Non-pigmented ciliary epithelial cell (primary cell): ENCODE measurements at places on chromosomes 12 and 14.
A peak's percentile ranks its signal among the peaks of the same experiment; 100 is the strongest.

DNA sequence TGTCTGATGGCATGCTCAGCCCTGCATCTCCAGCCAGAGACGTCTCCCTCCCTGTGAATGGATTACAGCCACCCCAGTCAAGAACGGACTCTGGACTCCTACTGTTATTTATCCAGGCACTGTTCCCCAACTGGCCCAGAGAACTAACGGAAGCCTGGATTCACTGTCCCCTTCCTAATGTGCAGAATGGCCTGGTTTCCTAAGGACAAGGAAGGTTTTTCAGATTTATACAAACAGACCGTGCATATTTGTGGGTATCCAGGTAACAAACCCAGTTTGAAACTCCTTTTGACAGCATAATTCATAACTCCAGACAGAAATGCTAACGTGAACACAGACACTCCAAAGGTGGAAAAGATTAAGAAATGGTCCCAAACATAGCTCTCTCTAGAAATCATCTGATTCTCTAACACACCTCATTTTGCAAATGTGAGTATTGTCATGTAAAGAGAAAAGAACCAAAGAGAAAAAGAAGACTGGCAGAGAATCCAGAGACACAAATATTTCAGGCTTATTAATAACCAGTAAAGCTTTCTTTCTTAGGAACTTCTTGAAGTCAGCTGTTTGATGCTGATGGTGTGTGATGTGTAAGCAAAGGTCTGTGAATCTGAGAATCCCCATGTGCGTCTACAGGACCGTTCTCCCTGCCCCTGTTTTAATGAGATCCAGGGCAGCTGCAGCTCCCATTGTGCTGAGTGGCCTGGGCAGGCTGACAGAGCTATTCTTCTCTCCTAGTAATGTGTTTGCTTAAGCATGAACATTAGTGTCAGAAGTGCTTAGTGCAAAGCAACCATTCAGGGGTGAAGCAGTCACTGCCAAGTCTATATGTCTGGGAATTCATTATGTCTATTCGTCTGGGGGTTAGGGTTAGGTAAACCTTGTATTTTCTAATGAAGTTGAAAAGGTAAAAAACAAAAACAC is 86.8 kb upstream of the HIF1A start:
- DNase-seq: no peak

- no peak for DNase-seq
These were observed 165.0 kb downstream of the RGS6 start for GRCh38 chr14:72097173-72097783.

DNA sequence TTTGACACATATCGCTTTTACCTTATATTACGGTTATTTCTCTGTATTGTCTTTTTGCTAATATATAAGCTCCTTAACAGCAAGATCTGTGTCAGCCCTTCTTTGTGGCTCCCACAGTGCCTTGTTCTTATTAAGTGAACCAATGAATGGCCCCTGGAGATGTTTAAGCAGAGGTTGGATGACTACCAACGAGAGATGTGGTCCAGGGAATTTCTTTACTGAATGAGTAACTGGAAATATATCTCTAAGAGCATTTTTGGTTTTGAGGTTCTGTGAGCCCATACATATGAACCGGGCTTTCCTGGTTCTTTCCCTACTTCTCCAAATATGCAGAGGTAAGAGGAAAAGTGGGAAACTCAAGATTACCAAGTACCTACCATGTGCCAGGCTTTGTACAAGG is 23.5 kb downstream of the CALCOCO1 start:
- no peak for DNase-seq

DNA sequence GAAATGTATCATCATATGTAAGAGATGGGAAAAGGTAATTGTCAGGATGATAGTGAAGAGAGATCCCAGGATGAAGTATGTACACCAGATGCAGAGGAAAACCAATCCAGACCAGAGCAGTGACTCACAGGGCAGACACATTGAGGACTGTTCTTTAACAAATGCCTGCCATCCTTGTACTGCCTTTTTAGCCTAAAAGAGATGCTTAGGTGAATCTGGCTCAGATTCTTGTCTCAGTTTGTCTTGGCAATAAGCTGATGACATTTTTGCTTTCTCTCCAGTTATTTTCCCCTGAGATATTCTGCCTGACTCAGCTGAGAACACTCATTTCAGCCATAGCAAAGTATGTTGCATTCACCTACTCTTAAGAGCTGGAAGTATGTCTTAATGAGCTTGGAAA is 405.3 kb upstream of the USP15 start:
- no peak for DNase-seq

DNA sequence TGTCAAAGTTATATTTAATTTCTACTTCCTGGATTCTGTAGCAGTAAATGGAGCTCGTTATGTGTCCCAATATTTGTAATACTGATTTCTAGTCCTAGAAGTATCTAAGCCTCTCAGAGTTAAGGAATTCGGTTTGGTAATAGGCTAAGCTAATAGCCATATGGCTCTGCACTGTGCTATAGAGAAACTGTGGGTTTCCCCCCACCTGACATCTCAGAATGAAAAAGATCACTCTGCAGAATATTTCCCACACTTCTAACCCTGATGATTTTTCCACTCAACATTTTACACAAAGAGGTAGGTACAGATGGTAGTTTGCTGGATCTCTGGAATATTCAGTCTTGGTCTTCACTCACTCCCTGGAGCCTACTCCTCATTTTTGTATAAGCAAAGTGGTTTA is 71.2 kb downstream of the BORCS5 start:
- no peak for DNase-seq

DNA sequence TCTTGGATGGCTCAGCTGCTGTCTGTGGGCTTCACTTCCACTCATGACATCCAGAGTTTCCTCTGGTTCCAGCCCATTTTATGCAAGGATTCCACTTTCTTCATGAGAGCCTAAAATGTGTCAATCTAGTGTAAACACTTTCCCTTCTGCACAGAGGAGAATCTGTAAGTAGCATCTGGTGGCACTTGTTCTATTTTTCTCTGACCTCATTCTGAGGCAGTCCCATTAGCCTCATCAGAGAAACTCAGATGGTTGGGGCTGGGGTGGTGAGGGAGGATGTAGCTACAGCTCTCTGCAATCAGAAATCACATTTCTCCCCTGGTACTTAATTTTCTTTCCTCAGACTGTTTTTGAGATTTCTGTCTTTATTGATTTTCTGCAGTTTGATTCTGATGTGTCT is 81.6 kb downstream of the PRMT8 start:
- DNase-seq: no peak

DNA sequence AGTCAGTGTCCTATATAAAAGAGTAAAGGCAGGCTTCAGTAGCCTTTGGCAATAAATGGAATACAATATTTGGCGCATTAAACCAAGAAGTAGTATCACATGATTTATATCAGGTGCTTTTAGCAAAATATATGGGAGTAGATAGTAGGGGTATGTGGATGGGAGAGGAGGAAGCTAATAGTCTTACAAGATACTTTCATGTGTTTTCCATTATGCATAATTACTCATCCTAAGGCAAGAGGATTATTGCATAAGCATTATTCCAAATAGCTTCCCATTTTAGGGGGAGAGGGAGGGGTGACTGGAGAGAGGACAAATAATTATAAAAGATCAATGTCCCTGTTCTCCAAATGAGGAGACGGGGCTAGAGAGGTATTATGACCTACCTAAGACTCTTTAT is 104.3 kb downstream of the DUSP6 start:
- DNase-seq: no peak

DNA sequence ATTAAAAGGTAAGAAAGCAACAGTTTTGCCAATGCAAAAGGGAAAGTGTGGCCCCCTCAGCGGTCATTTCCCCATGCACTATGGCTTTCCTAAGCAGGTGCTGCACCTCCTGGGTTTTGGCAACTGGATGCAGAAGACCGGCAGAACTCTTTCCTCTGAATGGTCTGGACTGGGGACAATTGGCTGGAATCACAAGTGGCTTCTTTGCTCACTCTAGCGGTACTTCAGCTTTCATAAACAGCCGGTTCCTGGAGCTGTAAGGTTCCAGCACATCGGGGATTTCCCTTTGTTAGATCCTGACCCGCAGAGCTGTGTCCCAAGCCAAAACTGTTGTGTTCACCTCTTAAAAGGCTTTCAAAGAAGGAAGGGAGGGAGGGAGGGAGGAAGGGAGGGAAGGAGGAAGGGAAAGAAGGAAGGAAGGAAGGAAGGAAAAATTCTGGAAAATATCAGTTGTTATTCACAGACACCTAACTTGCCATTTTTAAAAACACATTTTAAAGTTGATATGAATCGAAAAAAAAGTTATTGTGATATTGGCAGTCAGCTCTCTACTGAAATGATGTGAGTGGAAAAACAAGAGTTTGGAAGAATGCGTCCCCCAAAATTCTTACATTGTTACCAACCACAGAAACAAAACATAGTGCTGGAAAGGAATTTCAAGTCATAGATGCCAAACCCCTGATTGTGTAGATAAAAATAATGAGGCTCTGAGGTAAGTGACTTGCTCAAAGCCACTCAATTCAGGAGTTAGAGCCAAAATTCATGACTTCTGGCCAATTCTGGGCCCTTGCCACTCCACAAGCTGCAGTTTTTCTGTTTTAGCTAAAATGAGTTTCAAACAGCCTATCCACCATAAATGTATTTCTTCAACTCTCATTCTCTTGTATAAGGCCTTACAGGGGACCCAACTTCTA is 220.6 kb upstream of the HMGA2 start:
- DNase-seq: peak; percentile 93

DNA sequence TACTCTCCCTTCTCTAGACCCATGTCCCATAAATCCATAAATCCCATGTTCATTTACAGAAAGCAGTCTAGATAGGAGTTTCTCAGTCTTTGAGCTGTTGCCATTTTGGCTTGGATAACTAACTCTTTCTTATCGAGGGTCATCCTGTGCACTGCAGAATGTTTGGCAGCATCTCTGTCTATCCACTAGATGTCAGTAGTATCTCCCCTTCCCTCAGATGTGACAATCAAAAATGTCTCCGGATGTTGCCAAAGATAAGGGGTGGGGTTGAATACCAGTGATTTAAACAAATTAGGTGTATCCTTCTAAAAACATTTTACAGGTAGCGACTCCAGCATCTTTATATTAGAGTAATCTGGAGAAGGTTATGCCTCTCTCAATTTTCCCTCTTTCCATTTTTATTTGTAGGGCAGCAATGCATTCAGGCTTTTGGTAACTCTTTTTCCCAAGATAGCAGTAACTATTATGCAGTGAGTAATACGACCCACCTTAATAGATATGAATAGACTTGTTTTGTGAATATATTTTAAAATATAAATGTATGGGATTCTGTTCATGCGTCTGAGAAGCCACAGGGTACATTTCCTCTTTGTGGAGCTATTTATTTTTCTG is 100.7 kb downstream of the LRRK2 start:
- no peak for DNase-seq

DNA sequence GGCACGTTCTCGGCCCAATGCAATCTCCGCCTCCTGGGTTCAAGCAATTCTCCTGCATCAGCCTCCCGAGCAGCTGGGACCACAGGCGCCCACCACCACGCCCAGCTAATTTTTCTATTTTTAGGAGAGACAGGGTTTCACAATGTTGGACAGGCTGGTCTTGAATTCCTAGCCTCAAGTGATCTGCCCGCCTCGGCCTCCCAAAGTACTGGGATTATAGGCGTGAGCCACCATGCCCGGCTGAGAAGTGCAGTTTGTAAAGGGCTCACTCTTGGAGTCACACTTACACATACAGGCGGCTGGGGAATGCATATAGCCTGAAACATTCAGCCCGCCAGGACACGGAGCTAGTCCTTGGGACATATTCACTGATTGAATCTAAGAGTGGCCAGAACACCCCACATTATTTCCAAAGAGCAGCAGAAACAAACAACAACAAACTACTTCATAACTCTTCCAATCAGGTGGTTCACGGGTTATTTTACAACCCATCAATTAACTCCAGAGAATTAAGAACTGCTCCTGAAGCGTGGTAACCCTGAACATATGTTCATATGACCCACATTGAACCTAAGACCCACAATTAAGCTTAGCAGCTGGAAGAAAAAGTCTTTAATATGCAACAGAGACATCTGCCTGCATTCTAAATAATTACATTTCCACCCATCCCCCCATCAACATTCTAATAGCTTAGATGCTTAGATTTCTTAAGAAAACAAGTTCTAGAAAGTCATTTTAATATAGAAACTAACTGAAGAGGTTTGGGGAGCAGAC is 49.2 kb downstream of the SSH1 start:
- DNase-seq: no peak

- no peak for DNase-seq
These were observed 87.0 kb downstream of the TRMT5 start for GRCh38 chr14:60893911-60894310.

DNA sequence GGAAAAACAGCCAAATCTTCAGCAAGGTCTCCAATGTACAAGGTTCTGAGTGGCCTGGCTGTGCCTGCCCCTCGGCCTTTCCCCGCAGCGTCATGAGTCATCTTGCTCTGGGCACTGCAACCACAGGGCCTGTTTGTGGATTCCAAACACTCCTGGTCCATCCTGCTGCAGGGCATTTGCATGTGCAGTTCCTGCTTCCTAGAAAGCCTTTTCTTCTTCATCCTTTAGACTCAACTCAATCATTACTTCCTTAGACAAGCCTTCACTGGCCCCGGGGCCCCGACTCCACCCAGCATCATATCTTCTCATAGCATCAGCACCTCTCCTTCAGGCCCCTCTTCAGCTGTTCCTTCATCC is 101.8 kb upstream of the EGLN3 start:
- DNase-seq: no peak

DNA sequence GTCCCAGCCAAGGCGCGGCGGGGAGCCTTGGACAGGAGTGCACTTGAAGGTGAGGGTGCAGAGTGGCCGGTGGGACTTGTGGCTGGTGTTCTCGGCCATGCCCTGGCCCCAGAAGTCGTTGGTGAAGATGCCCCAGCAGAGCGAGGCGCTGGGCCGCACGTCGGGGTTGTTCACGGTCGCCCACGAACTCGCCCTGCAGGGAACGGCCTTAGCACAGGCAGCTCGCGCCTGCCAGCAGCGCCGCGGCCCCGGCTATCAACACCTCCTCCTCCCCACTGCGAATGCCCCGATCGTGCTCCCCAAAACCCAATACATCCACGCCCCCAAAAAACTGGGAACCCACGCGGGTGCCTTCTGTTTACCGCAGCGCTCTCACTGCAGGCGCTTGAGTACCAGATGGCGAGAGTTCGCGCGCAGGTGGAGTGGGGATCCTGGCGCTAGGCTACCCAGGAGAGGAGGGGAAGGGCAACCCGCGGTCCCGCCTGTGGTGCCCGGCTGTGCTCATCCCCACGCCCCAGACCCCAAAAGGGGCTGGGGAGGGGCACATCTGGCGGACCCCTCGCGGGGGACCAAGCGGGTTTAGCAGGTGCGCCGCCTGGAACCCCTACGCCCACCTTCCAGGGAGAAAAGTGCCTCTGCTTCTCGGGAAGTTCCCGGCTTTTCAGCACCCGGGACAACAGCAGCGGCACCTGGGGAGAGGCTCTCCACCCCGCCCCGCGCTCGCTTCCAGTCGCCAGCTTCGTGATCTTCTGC is 386.3 kb upstream of the TMTC1 start:
- DNase-seq: no peak
